Bronchial smooth muscle cell (primary cell): ENCODE measurements at places on chromosomes 6 and 20. TPM values are rescaled to one million over a fixed set of nuclear protein-coding genes. Genes with fewer than 3 reads are reported as not detected.

The MLN gene
- not detected in 2 replicates for total RNA-seq

The RAMACL gene
- total RNA-seq: 0.43 and 0.95 TPM in 2 replicates

The ECT2L gene
- 0.09 and 0.16 TPM in 2 replicates for total RNA-seq

The SLC22A16 gene
- total RNA-seq: not detected in 2 replicates

The CCM2L gene
- not detected in 2 replicates for total RNA-seq

The WFDC5 gene
- not detected in 2 replicates for total RNA-seq

The GTSF1L gene
- total RNA-seq: not detected in 2 replicates

The C6orf15 gene
- total RNA-seq: not detected in 2 replicates

The MAP1LC3A gene
- 16.1 and 16.3 TPM in 2 replicates for total RNA-seq

The MRAP2 gene
- 0.47 TPM in 1 of 2 replicates, not detected in the other for total RNA-seq

The YIPF3 gene
- total RNA-seq: 137 and 172 TPM in 2 replicates

The SLC12A5 gene
- under 0.01 TPM in 2 replicates for total RNA-seq

The LEMD2 gene
- total RNA-seq: 31.1 and 36.8 TPM in 2 replicates

The DEF6 gene
- total RNA-seq: 1.5 and 4.4 TPM in 2 replicates

The ZNF311 gene
- total RNA-seq: 1.6 and 2.3 TPM in 2 replicates

The MEP1A gene
- total RNA-seq: not detected in 2 replicates

The SIGLEC1 gene
- total RNA-seq: not detected in 2 replicates

The TMEM14A gene
- total RNA-seq: 28.9 and 34.7 TPM in 2 replicates

The ACTL10 gene
- 1.1 and 1.9 TPM in 2 replicates for total RNA-seq

The PGBD1 gene
- 3.8 and 4.5 TPM in 2 replicates for total RNA-seq

The ADAM33 gene
- total RNA-seq: 47.8 and 68.8 TPM in 2 replicates

The LY6G5B gene
- 2.2 and 4.0 TPM in 2 replicates for total RNA-seq

The SLC32A1 gene
- total RNA-seq: not detected in 2 replicates

The AK9 gene
- 3.2 and 4.7 TPM in 2 replicates for total RNA-seq

The RAD21L1 gene
- under 0.01 TPM in 1 of 2 replicates, not detected in the other for total RNA-seq

The HEY2 gene
- not detected in 2 replicates for total RNA-seq

The PTK7 gene
- 56.9 and 151 TPM in 2 replicates for total RNA-seq
